K562 (cell line): ENCODE measurements at places on chromosomes 11 and 22. TPM values are rescaled to one million over a fixed set of nuclear protein-coding genes. Genes with fewer than 3 reads are reported as not detected.

The XKR3 gene
- total RNA-seq, result 11.3 and 11.5 TPM in 2 replicates

The RAG2 gene
- total RNA-seq, result not detected in 2 replicates

The HEPACAM gene
- not detected in 2 replicates for total RNA-seq

The PRR33 gene
- not detected in 2 replicates for total RNA-seq

The PLAAT3 gene
- total RNA-seq, result 2.7 TPM in 2 replicates

The CATSPERZ gene
- 5.1 and 5.4 TPM in 2 replicates for total RNA-seq

The NRXN2 gene
- total RNA-seq, result 0.47 and 0.69 TPM in 2 replicates

The SLC43A1 gene
- 41.8 and 42.9 TPM in 2 replicates for total RNA-seq

The RGL4 gene
- not detected in 2 replicates for total RNA-seq

GRCh38 chr11:87179621-87180020, 141.9 kb downstream of the TMEM135 start:
- DNase-seq, result no peak

DNA sequence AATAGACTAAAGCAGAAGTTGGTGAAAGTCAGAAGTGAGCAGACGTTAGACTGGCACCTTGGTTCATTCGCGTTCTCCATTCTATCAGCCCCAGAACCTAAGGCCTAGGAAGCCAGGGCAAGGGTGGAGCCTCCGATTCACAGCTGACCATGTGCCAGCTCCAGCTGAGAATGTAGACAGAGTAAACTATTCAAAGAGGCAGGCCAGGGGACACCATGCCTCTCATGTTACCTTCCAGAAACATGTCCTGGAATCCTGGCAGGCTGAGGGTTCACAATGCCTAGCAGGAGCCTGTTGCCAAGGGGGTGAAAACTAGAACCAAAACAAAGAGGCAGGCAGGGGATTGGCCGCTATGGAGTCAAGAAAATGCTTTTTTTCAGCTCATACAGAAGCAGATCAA, 224.4 kb upstream of the POU2AF2 start:
- DNase-seq, result no peak

GRCh38 chr11:120331301-120331996, 4.8 kb upstream of the ARHGEF12 start:
- no peak for DNase-seq

GRCh38 chr22:28759861-28760560, 12.5 kb upstream of the CCDC117 start:
- DNase-seq, result no peak

GRCh38 chr11:23897453-23898286, 599.2 kb upstream of the LUZP2 start:
- no peak for DNase-seq

DNA sequence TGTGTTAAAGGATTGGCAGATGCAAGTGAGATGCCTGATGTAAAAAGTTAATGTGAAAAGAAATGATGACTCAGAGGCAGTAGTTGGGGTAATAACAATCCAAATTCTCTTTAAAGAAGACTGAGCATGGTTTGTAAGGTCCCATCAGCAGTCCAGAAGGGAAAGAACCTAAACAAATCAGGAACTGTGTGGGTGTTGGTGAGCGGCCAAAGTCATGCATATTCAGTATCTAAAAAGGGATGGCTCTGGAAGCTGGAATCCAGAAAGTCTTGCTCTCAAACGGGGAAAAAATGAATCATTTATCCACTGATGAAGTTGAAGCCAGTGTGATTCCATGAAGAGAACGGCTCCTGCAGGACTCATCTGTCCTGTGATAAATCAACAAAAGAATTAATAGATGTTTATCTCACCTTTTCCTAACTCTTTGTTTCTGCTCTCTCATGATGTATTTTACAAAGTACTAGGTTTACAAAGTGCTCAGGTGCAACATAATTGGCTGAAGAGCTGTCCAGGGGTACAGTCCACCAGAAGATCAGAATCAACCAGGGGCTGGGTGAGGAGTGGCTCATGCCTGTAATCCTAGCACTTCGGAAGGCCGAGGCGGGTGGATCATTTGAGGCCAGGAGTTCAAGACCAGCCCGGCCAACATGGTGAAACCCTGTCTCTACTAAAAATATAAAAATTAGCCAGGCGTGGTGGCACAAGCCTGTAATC, 20.5 kb upstream of the SORL1-AS1 start:
- DNase-seq, result no peak

GRCh38 chr11:123194337-123195187, 486 bp downstream of the CLMP start:
- no peak for DNase-seq

- peak; percentile 36 for DNase-seq
These were observed 2.8 kb downstream of the EHBP1L1 start for GRCh38 chr11:65578667-65579066.

GRCh38 chr11:112564228-112564955, 303.7 kb upstream of the PLET1 start:
- DNase-seq, result no peak

- peak; percentile 77 for DNase-seq
These were observed 11.9 kb upstream of the MDK start for GRCh38 chr11:46369458-46370152.

- no peak for DNase-seq
These were observed 102.2 kb downstream of the SEZ6L start for GRCh38 chr22:26271427-26271826.

DNA sequence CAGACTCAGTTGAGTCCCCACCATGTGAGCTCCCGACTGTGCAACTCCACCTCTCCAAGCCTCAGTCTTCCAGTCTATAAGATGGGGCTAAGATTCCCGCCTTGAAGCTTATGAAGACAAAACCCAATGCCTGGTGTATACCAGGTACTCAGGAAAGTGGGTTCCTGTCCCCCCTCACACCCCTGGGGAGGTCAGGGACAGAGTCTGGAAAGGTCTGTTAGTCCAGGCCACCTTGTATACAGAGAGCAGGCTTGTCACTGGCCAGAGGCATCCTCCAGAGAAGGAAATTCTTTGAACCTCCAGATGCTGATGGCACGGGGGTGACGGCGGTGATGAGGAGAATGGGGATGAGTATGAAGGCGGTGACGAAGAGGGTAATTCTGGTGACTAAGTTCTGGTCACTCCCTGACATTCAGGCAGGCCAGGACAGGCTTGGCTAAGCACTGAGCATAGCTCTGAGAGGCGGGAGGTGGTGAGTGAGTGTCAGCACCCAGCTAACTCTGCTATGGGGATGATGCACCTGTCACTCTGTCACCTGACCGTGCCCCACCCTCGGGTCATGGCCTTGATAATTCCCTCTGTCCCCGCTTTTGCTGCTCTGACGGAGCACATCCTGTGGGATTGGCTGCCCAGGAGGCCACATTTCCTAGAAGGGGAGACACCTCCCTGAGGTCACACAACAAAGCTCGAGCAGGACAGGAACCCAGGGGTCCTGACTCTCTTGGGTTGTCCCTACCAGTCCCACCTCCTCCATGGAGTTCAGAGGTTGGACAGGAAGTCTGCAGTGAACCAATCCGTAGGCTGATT, 30.9 kb upstream of the CSNK1E start:
- DNase-seq, result no peak

DNA sequence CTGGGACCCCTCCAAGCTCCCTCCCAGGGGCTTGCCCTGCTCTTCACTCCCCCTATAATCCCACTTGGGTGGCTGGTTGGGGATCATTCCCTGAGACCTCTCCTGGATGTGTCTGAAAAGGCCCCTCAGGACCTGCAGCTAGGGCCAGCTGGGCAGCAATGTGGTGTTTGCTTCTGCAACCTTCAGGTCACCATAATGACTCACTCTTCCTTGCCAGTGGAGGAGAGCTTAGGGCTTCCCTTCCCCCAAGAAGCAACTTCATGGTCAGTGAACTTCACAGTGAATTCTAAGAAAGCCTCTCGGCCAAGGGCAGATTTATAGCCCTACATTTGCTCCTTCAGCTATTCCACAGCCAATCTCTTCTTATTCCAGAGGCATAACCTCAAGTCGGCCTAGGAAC, 45.1 kb upstream of the TSPAN18 start:
- DNase-seq, result no peak
